ENCODE measurements at places on chromosomes 4 and X. TPM values are rescaled to one million over a fixed set of nuclear protein-coding genes. Genes with fewer than 3 reads are reported as not detected.

DNA sequence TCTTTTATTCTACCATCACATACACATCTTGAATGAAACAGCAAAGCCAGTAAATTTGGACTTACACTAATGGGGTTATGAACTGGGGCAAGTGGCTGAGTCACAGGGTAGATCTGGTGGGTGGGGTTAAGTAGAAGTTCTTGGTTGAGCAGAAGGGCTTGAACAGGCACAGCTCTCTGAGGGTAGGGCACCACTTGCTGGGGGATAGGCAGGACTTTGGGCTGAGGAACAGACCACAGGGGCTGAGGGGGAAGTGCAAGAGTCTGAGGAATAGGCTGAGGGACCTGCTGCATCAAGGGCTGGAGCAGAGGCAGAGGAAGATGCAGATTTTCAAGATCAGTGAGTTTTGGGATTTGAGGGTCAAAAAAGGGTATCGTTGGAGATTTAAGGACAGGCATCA, 8.3 kb downstream of the CSN2 start:
- no peak overlapping the region for H3K4me3 ChIP-seq
- H3K4me1 ChIP-seq: no peaks in the 10 kb centered on the region
- no peaks in the 10 kb centered on the region for H3K36me3 ChIP-seq
- H3K27ac ChIP-seq: no peak overlapping the region
- DNase-seq: no peak

DNA sequence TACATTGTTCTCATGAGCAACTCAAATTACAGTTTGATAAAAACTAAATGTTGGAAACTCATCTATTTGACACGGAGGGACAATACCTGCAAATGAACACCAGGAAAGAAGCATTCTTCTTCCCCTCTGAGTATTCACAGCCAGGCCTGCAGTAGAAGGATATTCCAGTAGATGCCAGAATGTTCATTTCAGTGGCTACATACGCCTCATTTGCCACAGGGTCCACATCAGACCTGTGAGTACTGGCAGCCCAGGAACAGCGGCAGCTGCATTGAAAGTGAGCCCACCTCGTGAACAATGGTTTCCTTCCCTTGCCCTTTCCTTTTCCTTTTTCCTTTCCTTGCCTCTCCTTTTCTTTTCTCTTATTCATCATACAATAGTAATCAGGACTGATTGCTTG, 81.1 kb upstream of the NEIL3 start:
- H3K4me1 ChIP-seq: peaks cover 14% of the 10 kb centered on the region
- H3K4me3 ChIP-seq: peak overlapping the region; percentile 48
- no peak overlapping the region for H3K27ac ChIP-seq
- no peaks in the 10 kb centered on the region for H3K27me3 ChIP-seq
- DNase-seq: no peak

DNA sequence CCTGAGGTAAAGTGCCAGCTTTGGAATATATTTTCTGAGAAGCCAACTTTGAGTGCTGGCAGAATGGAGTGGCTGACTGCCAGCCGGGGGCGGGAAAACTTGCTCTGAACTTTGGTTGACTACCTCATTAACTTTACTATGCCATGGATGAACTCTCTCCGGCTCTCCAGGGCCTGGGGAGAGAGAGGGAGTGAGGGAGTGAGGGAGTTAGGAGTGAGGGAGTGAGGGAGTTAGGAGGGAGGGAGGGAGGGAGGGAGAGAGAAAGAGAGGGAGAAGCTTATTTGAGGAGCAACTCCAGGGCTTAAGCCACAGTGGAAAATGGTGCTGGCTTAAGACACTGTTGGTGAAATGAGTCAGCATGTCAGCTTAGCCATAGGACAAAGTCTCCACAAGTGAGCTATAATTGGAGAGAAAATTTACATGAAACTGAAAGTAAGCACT, 280.9 kb upstream of the RPS6KA3 start:
- H3K27ac ChIP-seq: peak overlapping the region; percentile 20
- DNase-seq: no peak
- H3K27me3 ChIP-seq: peaks cover under 1% of the 10 kb centered on the region
- no peaks in the 10 kb centered on the region for H3K36me3 ChIP-seq
- no peak overlapping the region for H3K4me3 ChIP-seq

Gene ZNF674
- total RNA-seq: 2.1 TPM

Gene GASK1B
- not detected for total RNA-seq
